ENCODE measurements at places on chromosomes 2 and 18.

DNA sequence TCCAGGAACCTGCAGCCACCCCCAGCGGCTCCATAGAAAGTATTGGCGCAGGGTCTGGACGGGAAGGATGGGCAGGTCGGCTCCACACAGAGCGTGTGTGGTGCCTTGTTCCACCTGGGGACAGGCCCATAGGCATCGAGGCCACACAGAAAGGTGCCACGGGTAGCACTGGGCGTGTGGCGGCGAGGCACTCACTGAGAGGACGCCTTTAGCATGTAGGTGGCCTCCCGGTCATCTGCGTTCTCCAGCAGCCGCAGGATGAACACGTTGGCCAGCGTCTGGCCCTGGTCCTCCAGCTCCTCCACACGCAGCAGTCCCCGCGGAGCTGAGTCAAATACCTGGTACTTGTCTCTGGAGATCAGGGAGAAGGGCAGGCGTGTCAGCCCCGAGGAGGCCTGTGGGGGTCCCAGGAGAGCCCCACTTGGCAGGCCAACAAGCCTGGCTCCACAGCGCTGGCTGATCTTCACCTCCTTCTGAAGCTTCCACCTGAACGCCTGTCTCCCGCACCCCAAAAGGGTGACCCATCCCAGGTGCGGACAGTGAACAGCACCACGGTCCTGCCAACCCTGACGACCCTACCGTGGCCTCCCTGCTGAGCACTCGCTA, 13.2 kb downstream of the SNORC start:
- no peak for DNase-seq

DNA sequence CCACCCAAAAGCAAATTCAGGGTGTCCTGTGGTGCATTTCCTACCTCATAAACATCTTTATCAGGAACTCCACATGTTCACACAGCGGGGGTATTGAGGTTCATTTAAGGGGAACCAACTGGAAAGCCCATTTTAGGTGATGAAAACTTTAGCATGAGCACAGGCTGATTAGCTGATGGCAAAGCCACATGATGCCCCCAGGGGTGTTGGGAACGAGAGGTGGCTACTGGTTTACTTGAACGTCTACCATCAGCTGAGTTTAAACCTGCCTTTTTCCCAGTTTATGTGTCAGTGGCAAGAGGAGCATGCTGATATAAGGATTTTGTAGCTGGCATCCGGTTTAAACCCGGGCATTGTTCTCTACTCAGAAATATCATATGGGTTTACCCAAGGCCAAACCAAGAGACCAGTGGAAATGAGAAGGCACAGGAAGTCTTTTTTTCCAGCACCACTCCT, 54.5 kb upstream of the UPP2 start:
- DNase-seq = no peak

DNA sequence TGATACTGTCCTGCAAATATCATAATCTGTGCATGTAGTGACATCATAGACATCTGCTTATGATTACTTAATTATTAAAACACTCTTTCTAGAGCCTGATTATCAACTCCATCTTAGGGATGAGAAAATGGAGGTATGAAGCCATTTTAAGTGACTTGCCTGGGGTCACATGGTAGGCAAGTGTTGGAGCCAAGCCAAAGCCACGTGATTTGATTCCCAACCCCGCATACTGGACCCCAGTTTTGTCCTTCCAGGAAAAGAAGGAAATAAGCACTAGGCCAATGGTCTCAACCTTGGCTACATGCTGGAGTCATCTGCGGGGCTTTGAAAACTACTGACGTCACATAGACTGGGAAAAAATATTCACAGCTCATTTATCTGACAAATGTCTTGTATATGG, 19.6 kb upstream of the SEH1L start:
- DNase-seq = no peak

GRCh38 chr18:59814891-59815290, 84.9 kb upstream of the PMAIP1 start:
- no peak for DNase-seq

DNA sequence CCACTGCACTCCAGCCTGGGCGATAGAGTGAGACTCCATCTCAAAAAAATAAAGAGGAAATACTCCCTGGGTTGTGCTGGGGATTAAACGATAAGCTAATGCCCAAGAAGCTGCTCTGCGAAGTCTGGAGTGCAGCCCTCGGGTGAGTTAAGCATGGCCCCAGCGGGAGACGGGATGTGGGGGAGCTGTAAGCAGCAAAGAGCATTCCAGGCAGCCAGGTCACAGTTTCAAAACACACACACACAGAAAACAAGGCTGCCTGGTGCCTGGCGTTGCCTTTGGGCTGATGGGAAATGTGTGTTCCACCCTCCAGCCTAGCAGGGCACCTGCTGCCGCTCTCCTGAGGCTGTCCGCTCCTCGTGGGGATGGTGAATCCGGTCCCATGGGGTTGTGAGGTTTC, 24.1 kb downstream of the ODC1 start:
- DNase-seq = peak; percentile 40

DNA sequence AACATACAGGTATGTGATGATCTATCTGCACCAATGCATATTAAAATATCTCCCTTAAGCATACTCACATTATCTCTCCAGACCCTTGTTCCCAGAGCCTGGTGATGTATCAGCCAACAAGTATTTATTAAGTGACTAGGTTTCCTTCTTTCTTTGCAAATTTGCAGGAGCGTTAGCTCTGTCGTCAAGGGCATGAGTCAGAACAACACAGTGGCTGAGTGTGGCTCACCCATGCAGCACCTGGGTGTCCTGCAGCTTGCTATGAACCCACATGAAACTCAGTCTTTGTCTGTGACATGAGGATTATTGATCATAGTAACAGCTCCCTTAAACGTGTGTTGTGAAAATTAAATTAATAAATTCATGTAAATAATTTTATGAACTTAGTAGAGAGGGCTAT, 96.6 kb downstream of the PIEZO2 start:
- no peak for DNase-seq

- DNase-seq = no peak
Observed at GRCh38 chr2:203551778-203552177, 16.7 kb upstream of the RAPH1 start.

DNA sequence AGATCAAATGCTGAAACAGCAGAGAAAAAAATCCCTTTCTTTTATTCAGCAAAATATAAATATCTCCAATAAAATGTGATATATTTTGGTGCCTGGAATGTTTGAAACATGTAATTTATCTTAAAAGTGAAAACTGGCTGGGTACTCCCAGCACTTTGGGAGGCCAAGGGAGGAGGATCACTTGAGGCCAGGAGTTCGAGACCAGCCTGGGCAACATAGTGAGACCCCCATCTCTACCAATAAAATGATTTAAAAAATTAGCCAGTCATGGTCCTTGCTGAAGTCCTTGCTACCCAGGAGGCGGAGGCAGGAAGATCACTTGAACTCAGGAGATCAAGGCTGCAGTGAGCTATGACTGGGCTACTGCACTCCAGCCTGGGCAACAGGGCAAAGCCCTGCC, 8.6 kb downstream of the SH3YL1 start:
- DNase-seq = no peak

DNA sequence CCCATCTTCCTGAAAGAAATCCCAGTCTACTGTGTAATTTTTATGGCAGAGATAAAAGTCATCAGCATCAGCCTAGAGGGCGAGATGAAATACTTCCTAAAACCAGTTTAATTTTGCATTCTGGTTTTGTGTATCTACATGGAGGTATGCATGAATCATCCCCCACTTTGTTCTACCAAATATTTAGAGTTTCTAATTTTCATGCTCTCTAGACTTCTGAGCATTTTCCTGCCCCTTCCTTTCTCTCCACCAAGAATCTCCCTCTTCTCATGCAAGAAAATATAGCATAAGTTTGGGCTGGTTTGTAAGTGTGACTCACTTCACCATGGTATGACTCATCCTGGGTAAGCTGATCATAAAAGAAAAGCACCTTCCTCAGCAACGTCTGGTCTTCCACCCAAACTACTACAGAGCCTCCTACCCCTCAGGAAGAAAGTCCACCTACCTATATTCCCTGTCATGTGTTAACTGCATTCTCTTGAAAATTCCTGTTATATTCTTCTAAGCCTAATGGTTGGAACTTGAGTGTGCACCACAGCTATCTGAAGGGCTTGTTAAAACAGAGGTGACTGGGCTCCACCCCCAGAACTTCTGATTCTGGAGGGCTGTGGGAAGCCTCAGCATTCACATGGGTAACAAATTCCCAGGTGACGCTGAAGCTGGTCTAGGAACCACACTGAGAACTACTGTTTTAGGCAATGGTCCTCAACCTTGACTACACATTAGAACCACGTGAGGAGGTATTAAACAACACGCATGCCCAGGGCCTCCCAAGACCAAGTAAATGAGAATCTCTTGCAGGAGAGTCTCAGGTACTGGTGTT, 37.4 kb upstream of the RAPGEF4 start:
- DNase-seq = peak; percentile 30

DNA sequence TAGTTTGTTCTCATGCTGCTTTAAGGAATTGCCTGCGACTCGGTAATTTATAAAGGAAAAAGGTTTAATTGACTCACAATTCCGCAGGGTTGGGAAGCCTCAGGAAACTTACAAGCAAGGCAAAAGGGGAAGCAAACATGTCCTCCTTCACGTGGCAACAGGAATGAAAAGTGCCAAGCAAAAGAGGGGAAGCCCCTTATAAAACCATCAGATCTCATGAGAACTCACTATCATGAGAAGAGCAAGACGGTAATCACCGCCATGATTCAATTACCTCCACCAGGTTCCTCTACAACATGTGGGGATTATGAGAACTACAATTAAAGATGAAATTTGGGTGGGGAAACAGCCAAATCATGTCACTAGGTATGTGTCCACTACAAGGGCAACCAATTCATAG, 53.9 kb downstream of the MAP4K3 start:
- DNase-seq = no peak

DNA sequence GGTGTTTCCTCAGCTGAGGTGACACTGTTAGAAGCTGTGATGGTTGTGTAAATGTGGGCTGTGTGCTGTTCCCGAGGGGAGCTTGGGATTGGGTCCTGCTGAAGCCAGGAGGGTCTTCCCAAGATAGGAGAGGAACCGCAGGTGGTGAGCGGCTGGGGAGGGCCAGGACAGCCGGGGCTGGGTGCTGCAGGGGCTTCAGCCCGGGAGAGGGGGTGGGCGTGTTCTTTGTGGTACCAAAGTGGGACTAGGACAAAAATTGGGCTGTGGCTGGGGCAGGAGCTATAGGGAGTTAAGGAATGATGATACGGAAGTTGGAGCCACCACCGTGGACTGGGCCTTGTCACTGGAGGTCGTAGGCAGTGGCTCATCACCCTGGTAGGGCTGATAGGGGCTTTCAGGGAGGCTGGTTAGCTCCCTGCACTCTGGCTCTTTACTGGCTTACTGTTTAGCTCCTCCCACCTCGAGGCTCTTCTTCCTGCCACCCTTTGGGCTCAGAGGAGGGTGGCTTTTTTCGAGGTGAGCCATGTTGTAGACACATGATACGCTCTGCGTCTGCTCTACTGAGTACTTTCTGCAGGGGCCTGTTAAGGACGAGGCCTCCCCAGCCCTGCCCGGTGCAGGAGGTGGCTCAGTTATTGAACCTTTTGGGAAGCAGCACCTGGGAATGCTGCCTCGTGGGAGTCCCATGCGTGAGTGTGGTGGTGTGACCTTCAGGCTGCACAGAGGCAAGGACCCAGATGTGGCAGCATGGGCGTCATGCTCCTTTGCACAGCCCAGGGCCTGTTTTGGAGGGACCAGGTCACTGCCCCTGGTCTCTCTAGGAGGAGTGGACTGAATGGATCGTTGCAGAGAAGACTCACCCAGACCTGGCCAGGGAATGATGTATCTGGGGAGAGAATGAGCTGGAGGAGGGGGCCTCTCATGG, 21.6 kb downstream of the ASB1 start:
- no peak for DNase-seq

- DNase-seq = no peak
Observed at GRCh38 chr2:107094450-107094986, 208.6 kb upstream of the ST6GAL2 start.

GRCh38 chr2:143394062-143394461, 264.8 kb downstream of the ARHGAP15 start:
- DNase-seq = no peak

DNA sequence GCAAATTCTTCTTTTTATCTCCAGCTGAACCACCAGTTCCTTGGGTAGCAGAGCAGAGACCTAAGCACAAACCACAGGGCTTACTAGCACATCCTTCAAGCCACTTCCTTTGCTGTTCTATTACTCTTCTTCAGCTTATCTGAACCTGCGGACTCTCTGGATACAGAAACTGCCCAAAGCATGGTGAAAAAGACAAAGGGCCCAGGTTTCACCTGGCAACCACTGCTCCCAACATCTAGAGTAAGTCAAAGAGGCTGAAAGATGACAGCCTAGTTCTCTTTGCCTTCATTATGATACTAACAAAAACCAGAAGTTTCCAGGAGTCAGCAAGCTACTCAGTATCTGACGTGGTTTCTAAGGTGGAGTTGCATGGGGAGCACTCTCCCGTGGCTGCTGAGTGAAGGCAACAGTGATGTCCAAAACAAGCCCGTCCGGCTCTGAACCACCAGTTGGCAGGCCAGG, 43.4 kb downstream of the KANSL3 start:
- no peak for DNase-seq

- DNase-seq = no peak
Observed at GRCh38 chr2:144234542-144234871, 285.4 kb downstream of the ZEB2 start.

- no peak for DNase-seq
Observed at GRCh38 chr2:19062370-19062769, 296.1 kb downstream of the OSR1 start.

DNA sequence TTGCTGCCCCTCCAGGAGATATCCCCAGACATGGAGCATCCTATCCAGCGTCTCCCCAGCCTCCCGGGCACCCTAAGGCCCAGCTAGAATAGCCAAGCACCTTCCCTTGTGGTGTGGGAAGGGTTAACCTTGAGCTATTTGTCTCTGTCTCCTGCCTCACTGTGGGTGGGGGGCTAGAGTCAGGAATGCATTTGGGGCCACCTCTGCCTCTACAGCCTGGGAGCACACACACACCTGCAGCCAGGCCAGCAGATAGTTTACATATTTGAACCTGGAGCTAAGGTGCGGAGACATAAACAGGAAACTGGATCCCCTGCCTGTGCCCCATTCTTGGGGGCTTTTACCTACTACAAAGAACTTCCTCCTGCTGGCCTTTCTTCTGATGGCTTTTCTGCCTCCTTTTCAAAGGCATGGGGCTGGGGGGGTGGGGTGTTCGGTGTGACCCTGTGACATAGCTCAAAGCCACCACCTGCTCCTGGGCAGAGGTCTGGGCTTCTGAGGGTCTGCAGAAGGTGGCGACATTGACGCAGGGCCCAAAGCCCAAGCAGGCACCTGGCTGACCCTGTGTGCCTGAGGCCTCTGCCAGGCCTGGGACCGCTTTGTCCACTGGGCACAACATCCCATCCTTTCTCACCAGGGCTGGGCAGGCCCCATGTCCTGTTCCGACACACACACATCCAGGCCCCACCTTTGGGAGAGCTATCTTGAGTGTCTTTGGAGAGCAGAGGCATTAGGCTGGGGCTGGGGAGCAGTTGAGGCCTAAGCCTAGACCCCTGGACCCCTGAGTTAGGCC, 34.2 kb downstream of the EMX1 start:
- no peak for DNase-seq

DNA sequence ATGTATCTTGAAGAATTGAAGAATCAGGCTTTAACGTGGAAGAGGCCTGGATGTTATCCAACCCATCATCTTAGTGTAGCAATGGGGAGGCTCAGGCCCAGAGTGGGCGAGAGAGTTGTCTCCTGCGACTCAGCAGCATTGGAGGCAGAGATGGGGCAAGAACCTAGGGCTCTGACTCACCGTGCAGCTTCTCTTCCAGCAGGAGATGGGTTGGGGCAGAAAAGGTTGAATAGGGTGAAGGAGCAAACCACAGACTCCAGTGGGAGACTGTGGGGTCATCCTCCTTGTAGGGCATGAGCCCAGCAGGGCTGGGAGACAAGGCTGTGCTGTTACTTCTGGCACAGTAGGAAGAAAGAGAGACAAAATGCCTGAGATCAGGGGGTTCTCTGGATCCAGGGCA, 1.4 kb downstream of the IL36RN start:
- DNase-seq = peak; percentile 9
